ENCODE measurements at places on chromosomes 7 and 10.

DNA sequence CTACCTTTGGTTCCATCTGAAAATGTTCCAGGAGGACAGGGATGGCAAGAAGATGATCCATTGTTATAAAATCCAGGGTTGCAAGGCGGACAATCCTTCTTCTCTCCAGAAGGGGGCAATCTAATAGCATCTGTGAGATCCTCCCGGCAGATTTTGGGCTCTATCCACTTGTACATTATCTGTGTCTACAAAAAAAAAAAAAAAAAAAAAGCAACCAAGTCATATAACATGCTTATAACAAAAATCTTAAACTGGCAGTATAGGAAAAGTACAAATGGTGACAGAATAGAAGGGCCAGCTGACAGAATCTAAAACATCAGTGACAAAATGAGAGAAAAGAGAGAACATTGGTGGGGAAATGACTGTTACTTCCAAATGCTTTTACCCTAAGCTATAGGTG lies 132.7 kb downstream of the ELAPOR2 start:
- DNase-seq, result peak; percentile 41

DNA sequence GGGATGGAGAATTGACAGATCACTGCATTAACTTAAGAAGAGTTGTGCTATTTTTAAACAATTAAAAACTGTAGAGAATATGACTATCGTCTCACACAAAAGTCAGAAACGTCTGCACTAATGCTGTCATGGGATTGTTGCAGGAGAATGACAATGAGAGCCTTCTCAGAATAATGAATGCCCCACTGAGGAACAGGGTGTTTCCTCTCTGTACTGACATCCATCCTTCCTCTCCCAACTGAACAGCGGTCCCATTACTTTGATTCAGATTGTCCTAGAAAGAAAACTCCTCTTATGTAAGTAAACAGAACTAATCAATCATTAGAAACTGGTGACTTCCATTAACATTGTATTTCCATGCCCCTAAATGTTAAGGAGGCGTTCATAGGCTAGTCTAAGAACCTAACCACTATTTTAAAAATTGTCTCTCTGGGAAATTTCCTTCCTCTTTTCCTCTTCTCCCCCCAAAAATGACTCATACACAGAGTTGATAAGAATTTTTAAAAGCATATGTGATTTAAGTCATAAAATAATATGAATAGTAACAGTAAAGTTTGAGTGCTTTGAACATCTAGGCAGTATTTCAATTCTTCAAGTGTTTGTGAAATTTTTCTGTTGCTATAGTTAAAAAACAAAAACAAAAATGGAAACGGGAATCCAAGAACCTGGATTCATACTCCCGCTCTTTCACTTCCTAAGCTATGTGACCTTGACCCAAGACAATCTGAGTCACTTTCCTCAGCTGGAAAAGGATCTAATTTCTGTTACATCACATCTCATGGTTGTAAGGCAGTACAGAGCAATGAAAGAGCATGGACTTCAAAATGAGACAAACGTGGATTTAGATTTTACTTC lies 12.7 kb upstream of the MACC1 start:
- DNase-seq, result no peak

- no peak for DNase-seq
Observed at GRCh38 chr7:116339564-116339963, 129.2 kb downstream of the TES start.

- no peak for DNase-seq
Observed at GRCh38 chr7:32250471-32251260, 180.5 kb upstream of the PDE1C start.

- no peak for DNase-seq
Observed at GRCh38 chr10:113078282-113078907, 128.3 kb downstream of the TCF7L2 start.

DNA sequence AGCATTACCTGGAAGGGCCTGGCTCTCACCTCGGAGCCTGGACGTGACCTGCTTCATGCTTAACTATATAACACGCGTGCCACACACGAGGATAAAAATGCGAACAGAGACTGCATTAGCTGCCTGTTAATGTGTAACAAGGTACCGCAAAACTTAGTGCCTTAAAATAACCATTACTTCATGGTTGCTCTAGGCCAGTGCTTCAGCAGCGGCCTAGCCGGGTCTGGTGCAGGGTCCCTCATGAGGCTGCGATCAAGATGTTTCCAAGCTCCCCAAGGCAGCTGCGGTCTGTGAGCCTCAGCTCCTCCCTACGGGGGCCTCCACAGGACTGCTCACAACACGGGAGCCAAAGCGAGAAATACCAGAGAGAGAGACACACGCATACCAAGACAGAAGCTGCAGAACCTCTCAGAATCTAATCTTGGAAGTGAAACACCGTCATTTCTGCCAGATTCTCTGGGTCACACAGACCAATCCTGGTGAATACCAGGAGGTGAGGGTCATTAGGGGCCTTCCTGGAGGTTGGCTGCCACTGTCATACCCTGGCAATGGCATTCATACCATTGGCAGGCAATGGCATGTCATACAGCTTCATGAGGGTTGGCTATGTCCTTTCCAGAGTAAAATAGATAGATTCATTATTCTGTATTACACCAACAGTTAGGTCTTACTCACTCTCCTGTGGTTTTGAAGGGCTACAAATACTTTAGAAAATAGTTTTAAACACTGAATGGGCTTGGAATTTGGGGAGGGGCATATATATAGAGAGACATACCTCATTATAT lies 94.5 kb downstream of the HIPK2 start:
- peak; percentile 79 for DNase-seq

DNA sequence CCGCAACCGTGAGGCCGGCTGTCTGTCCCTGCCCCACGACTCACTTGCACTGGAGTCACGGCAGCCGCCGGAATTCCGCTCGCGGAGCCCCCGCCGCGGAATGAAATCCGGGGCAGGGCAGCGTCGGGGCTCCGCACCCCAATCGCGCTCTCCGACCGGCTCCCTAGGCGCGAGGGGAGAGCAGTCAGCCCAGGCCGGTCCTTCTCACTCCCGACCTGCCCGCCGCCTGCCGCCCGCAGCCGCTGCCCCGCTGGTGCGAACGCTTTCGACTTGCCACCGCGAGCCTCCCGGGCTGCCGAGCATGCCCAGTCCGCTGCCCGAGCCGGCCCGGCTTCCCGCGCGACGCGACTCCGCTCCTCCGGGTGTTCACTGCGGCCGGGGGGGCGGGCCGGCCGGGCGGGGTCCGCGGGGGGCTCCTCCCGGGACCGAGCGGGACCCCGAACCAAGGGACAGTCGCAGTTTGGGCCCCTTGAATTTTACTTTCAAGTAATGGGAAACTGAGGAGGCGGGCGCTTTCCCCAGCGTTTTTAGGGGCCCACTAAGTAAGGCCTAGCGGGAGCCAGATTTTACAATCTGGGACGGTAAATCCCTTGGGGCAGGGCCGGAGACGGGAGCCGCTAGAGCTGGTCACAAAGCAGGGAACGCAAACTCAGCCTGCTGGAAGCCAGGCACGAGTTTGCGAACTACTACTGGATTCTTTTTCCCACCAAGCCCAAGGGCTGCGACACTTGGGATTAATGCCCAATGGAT lies at the start of gene SGMS1:
TSS of gene SGMS1 (minus strand) at position 294 of the 750 bp plus-strand sequence. CDS start 279,842 bp downstream, outside the sequence.
- peak; percentile 79 for DNase-seq

GRCh38 chr10:93482145-93482834 lies at the start of gene MYOF:
MYOF (minus strand) TSS chr10:93482334; CDS start chr10:93482194, 140 bp downstream.
- DNase-seq, result peak; percentile 85

- DNase-seq, result no peak
Observed at GRCh38 chr7:16393862-16394422, 27.4 kb downstream of the CRPPA start.

DNA sequence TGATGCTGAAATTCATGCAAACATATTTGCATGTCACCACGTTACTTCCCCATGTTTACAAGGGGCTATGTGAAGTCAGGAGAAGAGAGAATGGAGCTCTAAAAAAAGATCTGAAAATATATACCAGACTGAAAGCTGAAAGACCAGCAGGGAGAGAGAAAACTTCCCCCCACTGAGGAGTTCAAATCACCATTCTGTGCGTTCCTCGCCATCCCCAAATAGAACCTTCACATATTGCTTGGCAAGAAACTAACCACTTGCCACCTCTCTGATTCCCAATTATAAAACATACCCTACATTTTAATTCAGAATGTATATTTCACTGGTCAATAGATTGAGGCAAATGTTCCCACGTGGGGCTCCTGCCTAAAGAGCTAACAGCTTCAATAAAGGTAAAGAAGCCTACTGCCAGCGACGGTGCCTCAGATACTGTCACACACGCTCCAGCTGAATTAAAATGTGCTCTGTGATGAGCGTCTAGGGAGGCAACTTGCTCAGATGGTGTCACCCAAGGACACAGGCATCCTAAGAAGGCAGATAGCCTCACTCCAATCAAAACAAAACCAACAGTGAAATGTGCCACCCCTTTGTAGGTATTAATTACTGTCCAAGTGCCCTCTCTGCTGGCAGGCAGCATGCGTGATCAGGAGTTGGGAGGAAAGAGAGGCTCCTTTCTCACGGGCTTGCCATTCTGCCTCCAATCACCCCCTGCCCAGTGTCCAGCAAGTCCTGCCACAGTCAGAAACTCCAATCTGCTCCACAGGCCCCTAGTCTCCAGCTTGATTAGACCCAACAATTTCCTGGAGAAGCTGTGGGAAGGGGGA lies 298.2 kb downstream of the GRID1 start:
- DNase-seq, result no peak

- DNase-seq, result no peak
Observed at GRCh38 chr10:95837783-95838182, 70.0 kb upstream of the CC2D2B start.

- DNase-seq, result no peak
Observed at GRCh38 chr7:80480566-80480965, 31.3 kb downstream of the GNAT3 start.

- DNase-seq, result no peak
Observed at GRCh38 chr7:101576998-101577397, 52.1 kb downstream of the MYL10 start.

DNA sequence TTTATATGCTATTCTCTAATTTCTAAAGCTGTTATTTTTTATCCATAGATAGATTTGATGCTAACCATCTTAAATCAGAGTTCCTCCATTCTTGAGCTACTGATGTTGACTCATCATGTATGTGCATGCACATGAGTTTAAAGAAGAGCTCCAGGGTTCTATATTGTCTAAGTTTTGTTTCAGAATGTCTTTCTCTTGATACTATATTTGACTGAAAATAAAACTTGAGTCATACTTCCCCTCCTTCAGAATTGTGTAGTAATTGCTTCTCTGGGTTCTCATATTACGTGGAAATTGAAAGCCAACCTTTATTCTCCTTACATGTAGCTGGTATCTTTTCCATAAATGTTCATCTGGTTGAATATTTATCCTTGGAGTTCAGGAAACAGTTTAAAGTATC lies 89.4 kb downstream of the LRRTM3 start:
- peak; percentile 39 for DNase-seq

- DNase-seq, result no peak
Observed at GRCh38 chr10:98266647-98267046, 1.3 kb downstream of the LOXL4 start.

DNA sequence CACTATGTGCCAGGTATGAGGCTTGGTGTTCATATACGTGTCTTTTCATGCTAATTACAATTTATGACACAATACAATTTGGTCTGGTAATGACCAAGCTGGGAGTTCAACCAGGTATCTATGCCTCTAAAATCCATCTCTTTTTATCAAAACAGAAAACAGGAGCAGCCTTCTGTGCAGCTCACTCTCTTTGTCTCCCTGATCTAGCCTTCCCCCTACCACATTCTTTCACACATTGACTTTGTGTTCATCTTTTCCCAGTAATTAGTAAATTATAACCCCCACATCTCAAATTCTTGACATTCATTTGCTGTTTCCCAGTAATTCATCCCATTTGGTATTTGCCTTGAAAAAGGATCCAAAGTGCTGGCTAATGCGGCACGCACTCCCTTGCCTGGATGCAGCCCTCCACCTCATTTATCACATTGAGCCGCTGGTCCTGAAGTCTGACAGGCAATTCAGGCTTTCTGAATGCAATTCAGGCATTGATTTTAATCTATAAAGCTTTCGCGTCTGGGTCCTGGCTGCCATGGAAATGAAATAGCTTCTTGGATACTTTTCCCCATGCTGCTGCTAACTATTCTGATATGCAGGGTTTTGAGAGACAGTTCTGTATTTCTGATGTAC lies 112.5 kb upstream of the ANKRD1 start:
- no peak for DNase-seq

DNA sequence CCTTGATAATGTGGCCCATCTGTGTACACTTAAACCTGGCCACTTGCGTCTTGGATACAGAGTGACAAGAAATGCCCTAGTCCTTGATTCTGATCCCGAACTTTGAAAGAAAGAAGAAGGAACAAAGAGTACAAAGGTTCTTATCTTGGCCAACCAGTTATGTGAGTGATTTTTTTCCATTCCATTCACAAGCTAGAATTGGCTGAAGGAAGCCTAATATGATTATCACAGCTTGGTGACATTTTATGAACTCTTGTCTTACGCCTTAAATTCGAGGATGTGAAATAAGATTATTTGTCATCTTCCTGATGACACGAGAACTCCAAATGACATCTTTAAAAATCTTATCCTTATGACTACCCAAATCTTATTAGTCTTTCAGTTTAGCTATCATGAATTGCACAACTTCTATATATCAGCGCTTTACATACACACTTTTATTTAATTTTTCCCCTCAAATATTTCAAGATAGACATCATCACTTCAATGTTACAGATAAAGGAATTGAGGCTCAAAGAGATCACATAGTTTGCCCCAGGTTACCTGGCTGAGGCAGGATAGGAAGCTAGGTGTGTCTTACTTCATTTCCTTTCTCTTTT lies 13.0 kb upstream of the SP4 start:
- DNase-seq, result no peak

- no peak for DNase-seq
Observed at GRCh38 chr7:37536706-37537105, 88.0 kb upstream of the ELMO1 start.

DNA sequence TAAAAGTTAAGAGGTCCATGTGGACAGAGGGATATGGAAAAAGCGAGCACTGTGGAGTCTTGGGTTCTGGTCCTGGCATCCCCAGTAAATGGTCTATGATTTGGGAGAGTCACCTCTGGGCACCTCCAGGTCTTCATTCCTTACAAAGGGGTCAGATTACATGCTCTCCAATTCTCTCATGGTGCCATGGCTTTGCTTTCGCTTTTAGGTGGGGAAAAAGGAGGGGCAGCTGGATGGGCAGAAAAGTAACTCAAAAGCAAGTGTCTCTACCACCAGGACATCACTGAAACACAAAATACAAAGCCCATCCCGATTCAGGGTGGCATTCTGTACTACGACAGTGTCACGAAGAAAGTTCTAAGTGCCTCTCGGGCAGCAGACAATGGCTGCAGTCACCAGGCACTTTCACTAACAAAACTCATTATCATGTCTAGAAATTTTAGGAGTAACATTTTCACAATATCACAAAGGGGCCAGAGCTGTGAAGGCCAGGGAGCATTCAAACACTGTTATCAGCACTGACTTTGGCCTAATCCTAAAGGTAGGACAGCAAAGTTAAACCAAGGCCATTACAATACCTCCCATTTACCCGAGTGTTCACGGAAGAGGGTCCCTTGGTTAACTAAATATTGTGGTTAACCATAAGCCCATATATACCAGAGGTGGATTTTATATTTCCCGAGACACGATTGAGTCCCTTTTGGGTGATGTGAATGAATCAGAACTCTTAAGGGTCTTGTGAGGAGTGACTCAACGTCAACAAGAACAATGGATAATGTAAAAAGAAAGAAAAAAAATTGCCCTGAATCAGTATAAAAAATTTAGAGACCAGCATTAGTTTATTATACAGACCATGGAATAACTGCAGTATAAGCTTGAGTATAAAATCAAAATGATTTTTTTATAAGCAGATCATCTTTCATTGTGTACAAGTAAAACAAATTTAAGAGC lies 2.5 kb downstream of the PSAP start:
- DNase-seq, result no peak

GRCh38 chr10:114179148-114179547 lies at the start of gene TDRD1:
TDRD1 (plus strand) TSS chr10:114179353; CDS start chr10:114187832, 8,479 bp downstream.
- DNase-seq, result no peak

Measured in activated CD4-positive, alpha-beta T cell treated with anti-CD3 and anti-CD28 coated beads, Interleukin-2, Interleukin-4, amounts not matched to agents 100 ng/mL and 50 ng/mL, durations not matched to agents 16 hours and 8 hours (primary cell).